Neuronal stem cell (in vitro differentiated cells): ENCODE measurements at places on chromosomes 1 and 21.

GRCh38 chr21:45578176-45578801 lies 36.0 kb upstream of the SLC19A1 start:
- H3K36me3 ChIP-seq: no peaks in the 10 kb centered on the region
- no peak for DNase-seq
- peaks cover 25% of the 10 kb centered on the region for H3K27me3 ChIP-seq
- H3K4me3 ChIP-seq: no peak overlapping the region

GRCh38 chr1:53552981-53553733 lies 94.0 kb downstream of the DMRTB1 start:
- no peak overlapping the region for H3K4me3 ChIP-seq
- no peak for DNase-seq
- H3K27ac ChIP-seq: no peak overlapping the region
- peaks cover 3% of the 10 kb centered on the region for H3K36me3 ChIP-seq
- H3K4me1 ChIP-seq: peaks cover 16% of the 10 kb centered on the region

GRCh38 chr1:198167436-198167934 lies 10.7 kb downstream of the NEK7 start:
- no peak overlapping the region for H3K27ac ChIP-seq
- no peaks in the 10 kb centered on the region for H3K36me3 ChIP-seq
- H3K4me1 ChIP-seq: peaks cover 6% of the 10 kb centered on the region
- no peaks in the 10 kb centered on the region for H3K27me3 ChIP-seq
- no peak overlapping the region for H3K4me3 ChIP-seq
- DNase-seq: no peak

- no peak overlapping the region for H3K27ac ChIP-seq
- H3K4me3 ChIP-seq: no peak overlapping the region
- H3K4me1 ChIP-seq: no peaks in the 10 kb centered on the region
- peaks cover 3% of the 10 kb centered on the region for H3K27me3 ChIP-seq
Observed at GRCh38 chr1:24195874-24196273, 8.8 kb upstream of the IFNLR1 start.

DNA sequence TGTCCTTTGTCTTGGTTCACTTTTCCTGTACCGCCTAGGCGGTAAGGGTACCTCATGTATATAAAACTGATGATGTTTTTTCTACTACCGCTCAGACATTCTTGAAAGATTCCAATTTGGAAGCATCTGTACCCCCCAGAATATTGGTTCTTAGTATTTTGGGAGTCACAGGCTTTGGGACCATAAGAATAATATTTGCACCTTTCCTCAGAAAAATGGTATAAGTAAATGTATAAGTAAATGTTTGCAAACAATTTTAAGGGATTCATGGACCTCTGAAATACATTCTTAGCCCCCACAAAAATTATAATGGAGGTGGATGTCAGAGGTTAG lies 677 bp downstream of the SRP9 start:
- H3K4me1 ChIP-seq: peaks cover 2% of the 10 kb centered on the region
- H3K36me3 ChIP-seq: peaks cover 2% of the 10 kb centered on the region
- no peaks in the 10 kb centered on the region for H3K27me3 ChIP-seq
- peak overlapping the region; percentile 98 for H3K4me3 ChIP-seq

DNA sequence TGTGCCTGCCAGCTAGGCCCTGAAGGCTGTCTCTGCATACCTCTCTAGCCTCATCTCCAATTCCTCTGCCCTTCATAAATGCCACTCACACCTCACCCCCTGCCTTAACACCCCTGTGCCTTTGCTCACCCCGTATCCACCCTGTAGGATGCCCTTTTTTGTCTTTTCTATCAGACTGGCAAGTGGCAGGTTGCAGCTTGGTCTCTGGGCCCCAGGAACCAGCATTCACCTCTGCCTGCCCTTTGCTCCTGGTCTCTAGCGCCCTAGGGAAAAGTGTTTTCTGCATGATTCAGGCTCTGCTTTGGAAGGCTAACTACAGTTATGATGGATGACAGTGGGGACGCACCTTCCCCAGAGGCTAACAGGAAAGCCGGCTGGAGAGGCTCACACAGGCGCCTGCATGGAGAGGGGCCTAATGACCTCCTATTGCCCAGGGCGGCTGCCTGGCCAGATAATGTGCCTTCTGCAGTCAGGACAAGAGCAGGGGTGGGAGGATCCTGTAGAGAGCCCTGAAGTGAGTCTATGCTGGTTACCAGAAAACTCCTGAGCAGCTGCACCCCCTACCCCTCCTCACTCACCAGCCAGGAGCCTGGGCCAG lies 11.2 kb downstream of the KANK4 start:
- H3K27ac ChIP-seq: no peak overlapping the region
- no peaks in the 10 kb centered on the region for H3K36me3 ChIP-seq
- H3K4me1 ChIP-seq: no peaks in the 10 kb centered on the region
- no peaks in the 10 kb centered on the region for H3K27me3 ChIP-seq

GRCh38 chr1:53576866-53577760 lies 117.9 kb downstream of the DMRTB1 start:
- no peak overlapping the region for H3K27ac ChIP-seq
- H3K36me3 ChIP-seq: no peaks in the 10 kb centered on the region
- no peaks in the 10 kb centered on the region for H3K27me3 ChIP-seq
- H3K4me1 ChIP-seq: peaks cover 4% of the 10 kb centered on the region
- no peak for DNase-seq

DNA sequence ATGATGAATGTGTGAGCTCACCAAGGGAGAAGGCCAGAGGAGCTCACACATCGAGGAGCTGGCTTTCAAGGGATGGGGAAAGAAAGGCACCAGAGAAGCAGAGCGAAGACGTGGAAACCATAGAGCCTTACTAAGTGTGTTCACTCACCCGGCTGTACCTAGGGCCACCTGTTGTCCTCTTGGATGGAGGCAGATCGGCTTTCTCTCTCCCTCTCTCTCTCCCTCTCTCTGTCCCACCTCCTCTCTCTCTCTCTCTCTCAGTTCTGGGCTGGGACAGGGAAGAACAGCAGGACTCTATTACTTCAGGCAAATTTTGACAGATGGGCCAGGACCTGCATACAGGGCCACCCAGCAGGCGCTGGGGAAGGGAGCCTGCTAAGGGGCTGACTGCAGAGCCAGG lies 64.8 kb downstream of the HIVEP3 start:
- no peaks in the 10 kb centered on the region for H3K36me3 ChIP-seq
- peaks cover 3% of the 10 kb centered on the region for H3K27me3 ChIP-seq
- H3K4me3 ChIP-seq: no peak overlapping the region
- H3K27ac ChIP-seq: no peak overlapping the region
- H3K4me1 ChIP-seq: no peaks in the 10 kb centered on the region
- no peak for DNase-seq

DNA sequence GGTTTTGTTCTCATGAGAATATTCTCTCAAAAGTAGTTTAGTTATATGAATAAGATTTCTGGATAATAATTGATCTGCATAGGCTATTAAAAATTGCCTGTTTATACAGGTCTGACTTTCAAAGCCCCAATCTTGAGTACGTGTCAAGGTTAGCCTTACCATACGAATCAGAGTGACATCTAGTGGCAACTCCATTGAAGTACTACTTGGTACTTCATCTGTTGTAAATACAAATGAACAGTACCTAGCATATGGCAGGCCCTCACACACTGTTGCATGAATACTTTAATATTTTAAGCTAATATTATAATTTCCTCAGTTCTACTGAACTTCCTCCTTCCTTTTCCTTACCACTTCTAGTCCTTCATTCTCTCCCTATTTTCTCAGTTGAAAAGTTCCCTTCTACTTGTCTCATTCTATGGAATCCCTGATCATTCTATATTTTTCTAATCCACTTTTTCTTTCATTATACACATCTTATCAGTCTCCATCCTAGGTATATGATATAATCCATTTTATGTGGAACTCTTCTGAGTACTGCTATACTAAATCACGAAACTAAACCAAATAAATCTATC lies 101.2 kb downstream of the AKT3 start:
- H3K4me3 ChIP-seq: no peak overlapping the region
- no peaks in the 10 kb centered on the region for H3K27me3 ChIP-seq
- H3K4me1 ChIP-seq: peaks cover 51% of the 10 kb centered on the region
- DNase-seq: no peak

- no peaks in the 10 kb centered on the region for H3K27me3 ChIP-seq
- peaks cover 10% of the 10 kb centered on the region for H3K4me1 ChIP-seq
- H3K36me3 ChIP-seq: no peaks in the 10 kb centered on the region
Observed at GRCh38 chr1:234281826-234282489, 91.3 kb upstream of the COA6 start.

DNA sequence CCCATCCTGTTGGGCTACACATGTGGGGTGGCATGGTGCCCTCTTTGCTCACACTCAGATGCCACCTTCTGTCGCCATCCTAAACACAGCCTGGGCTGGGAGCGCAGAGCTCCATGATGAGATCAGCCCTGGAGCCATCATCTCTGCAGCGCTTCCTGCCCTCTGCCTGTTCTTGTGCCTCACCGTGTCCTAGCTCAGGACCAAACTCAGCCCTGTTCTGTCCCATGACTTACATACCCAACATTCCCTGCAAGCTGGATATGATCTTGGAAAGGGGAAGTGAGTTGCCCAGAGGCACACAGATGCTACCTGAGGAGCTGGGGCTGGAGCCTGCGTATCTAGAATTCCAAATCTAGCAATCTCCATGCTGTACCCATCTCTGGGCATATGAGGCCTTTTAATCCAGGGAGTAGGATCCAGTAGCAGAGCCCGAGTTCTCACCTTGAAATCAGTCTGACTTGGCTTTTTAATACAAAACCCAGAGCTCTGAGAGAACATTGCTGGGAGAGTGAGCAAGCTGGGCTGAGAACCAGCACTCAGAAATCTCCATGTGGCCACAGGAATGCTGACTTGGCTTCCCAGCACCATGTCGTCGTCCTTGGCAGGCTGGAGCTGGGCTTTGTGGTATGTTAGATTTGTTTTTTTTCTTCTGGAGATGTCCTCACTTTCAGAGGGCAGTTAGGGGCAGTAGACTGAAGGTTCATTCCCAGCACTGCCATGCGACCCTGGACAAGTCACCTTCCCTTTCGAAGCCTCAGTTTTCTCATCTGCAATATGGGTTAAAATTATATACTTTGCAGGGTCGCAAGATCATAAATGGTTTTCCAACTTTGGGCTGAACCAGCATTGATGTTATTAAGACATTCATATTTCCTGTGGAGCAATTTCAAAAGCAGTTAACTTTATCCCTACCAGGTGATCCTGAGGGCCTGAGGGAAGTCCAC lies 2.6 kb downstream of the ALPL start:
- H3K36me3 ChIP-seq: no peaks in the 10 kb centered on the region
- H3K4me3 ChIP-seq: no peak overlapping the region
- no peak overlapping the region for H3K27ac ChIP-seq
- no peak for DNase-seq

DNA sequence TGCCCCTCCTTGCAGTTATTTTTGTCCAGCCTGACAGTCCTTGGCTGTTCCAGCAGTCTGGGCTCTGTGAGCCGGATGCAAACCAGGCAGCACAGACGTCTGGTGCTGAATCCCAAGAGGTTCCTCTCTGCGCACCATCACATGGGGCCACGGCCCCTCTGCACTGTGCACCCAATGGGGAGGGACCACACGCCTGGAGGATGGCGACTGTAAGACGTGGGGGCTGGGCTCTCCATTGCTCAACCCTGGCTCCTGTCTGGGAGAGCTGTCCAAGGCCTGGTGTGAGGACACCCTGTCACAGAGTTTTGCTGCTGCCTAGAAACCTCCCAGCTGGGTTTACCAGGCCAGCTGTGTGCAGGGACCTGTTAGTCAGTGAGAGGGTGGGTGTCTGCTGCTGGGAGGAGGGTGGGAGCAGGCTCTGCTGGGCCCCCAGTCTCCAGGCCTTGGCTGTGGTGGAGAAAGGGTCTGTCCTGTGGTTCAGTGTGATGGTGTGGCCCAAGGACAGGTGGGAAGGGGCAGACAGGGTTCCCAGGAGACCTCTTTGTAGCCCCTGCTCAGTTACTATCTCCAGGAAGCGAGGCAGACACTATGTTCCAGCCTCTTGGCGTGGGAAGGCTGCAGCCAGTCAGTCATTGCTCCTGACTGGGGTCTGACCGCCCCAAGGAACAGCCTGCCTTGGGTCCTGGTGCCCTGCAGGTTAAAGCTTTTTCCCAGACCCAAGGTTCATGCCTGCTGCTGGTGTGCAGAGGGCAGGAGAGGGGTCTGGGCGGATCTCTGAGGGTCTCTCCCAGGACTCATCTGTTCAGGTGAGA lies 13.8 kb downstream of the HEYL start:
- no peaks in the 10 kb centered on the region for H3K36me3 ChIP-seq
- no peak overlapping the region for H3K27ac ChIP-seq
- no peak for DNase-seq
- no peaks in the 10 kb centered on the region for H3K27me3 ChIP-seq

GRCh38 chr1:56216218-56216617 lies 363.1 kb downstream of the PLPP3 start:
- no peak overlapping the region for H3K4me3 ChIP-seq
- no peak for DNase-seq
- no peaks in the 10 kb centered on the region for H3K27me3 ChIP-seq
- H3K36me3 ChIP-seq: no peaks in the 10 kb centered on the region
- no peak overlapping the region for H3K27ac ChIP-seq
- H3K4me1 ChIP-seq: peaks cover 5% of the 10 kb centered on the region

GRCh38 chr1:227943381-227944089 lies 4.2 kb downstream of the WNT9A start:
- no peak overlapping the region for H3K27ac ChIP-seq
- no peaks in the 10 kb centered on the region for H3K36me3 ChIP-seq
- H3K27me3 ChIP-seq: peaks cover 8% of the 10 kb centered on the region
- peaks cover 16% of the 10 kb centered on the region for H3K4me1 ChIP-seq

- no peaks in the 10 kb centered on the region for H3K36me3 ChIP-seq
- H3K4me3 ChIP-seq: no peak overlapping the region
- peaks cover 1% of the 10 kb centered on the region for H3K4me1 ChIP-seq
- H3K27ac ChIP-seq: no peak overlapping the region
- DNase-seq: no peak
Observed at GRCh38 chr1:171434717-171435346, 50.5 kb upstream of the PRRC2C start.

DNA sequence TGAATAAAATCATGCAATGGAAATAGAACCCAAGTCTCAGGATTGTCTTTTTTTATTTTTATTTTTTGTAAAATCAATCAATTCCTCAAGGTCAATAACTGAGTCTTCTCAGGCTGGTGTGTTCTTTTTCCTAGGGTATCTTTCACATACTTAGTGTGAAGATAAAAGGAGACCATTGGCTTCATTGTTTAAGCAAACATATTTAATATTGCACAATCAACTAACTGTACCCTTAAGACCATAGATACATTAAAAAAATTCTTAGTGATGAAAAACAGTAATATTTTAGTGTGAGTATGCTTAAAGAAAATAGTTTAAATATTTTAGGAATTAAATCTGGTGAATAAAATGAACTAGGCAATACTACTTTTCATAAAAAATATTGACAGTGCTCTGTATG lies 31.4 kb downstream of the PDE4B start:
- no peaks in the 10 kb centered on the region for H3K4me1 ChIP-seq
- no peaks in the 10 kb centered on the region for H3K27me3 ChIP-seq
- H3K36me3 ChIP-seq: no peaks in the 10 kb centered on the region
- H3K4me3 ChIP-seq: no peak overlapping the region
- no peak overlapping the region for H3K27ac ChIP-seq

GRCh38 chr1:166971252-166971651 lies 4.1 kb downstream of the ILDR2 start:
- no peaks in the 10 kb centered on the region for H3K27me3 ChIP-seq
- H3K27ac ChIP-seq: no peak overlapping the region
- H3K36me3 ChIP-seq: no peaks in the 10 kb centered on the region
- H3K4me3 ChIP-seq: no peak overlapping the region
